ENCODE measurements at places on chromosomes 12 and 14.

DNA sequence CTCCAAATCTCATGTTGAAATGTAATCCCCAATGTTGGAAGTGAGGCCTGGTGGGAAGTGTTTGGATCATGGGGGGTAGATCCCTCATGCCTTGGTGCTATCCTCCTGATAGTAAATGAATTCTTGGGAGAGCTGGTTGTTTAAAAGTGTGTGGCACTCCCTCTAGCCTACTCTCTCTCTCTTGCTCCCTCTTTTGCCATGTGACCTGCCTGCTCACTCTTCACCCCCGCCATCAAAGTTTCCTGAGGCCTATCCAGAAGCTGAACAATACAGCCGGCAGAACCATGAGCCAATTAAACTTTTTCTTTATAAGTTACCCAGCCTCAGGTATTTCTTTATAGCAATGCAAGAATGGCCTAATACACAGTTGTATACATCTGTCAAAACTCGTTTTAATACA lies 62.5 kb downstream of the BCL2L14 start:
- no peak for DNase-seq

- DNase-seq: no peak
Observed at GRCh38 chr14:102906616-102907302, 15.7 kb upstream of the AMN start.

DNA sequence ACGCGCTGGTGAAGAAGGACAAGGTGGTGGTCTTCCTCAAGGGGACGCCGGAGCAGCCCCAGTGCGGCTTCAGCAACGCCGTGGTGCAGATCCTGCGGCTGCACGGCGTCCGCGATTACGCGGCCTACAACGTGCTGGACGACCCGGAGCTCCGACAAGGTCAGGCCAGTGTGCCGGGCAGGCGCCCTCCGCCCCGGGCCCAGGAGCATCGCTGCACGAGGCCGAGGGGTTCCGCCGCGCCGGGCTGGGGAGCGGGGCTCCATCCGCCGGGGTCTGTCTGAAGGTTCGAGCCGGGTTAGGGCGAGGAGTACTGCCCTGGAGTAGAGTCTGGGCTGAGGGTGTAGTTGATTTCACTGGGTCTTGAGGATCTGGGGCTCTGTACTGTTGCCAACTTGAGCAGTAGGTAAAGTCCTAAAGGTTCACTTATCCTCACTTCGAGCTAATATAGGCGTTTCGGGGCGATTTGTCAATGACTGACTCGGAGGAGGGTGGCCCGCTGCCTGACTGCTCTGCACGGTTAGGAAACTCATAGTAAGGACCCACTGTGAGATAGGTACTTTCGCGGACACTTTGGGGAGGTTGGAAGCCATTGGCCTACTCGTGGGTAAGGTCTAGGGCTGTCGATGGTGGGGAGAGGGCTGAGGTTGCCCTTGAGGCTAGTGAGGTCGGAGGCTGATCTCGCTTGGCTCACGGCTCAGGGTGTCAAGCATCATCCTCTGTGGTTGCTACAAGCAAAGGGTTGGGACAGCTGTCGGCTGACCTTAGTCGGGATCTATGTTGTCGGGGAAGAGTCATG lies 574 bp downstream of the GLRX5 start:
- DNase-seq: no peak

DNA sequence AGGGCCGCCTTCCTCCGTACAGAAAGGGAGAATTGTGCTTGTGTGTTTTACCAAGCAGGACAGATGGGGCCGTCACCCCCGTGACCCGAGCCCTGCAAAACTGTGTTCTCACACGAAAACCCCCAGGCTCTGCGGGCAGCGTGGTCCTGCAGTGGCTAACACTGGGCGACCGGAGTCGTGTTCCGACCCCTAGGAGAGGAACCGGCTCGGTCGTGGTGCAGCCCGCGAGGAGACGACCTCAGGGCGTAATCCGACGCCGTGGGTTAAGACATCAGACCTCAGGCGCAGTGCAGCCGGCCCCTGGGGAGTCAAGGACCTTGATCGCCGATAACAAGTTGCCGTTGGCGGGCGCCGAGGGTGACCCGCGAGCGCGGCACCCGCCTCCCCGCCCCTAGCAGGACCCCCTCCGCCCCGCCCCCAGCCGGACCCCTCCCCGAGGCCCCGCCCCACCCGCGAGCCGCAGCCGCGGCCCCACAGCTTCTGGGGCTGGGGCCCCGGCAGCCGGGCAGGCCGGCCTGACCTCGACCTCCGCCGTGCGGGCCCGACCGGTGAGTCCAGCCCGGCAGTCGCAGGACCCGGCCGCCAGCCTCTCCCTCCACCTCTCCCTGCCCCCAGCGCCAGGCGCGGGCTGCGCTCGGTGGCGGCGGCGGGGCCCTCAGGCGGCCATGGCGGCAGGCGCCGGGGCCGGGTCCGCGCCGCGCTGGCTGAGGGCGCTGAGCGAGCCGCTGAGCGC lies at the start of gene CHPT1:
CHPT1 (plus strand) TSS at position 444 of the 733 bp plus-strand sequence; CDS start at position 666, 222 bp downstream.
- peak; percentile 53 for DNase-seq

GRCh38 chr12:109949089-109949488 lies 47.1 kb downstream of the GIT2 start:
- no peak for DNase-seq

DNA sequence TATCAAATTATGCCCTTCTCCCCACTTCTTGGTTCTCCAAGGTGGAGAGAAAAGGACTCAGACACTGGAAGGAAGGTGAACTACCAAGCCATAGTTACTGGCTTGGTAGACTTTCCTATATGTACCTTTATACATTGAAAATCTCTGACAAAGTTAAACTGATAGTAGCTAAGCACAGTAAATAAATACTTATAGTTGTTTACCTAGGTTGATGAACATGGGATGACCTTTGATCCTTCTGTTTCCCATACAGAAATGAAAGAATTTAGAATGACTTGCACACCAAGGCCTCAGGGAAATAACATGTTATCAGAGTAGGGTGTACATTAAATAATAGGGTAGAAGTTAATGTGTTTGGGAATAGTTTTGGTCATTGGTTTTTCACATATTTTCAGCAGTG lies 6.7 kb downstream of the ARHGAP5 start:
- no peak for DNase-seq

- DNase-seq: no peak
Observed at GRCh38 chr12:54424224-54424623, 5.2 kb upstream of the ITGA5 start.

DNA sequence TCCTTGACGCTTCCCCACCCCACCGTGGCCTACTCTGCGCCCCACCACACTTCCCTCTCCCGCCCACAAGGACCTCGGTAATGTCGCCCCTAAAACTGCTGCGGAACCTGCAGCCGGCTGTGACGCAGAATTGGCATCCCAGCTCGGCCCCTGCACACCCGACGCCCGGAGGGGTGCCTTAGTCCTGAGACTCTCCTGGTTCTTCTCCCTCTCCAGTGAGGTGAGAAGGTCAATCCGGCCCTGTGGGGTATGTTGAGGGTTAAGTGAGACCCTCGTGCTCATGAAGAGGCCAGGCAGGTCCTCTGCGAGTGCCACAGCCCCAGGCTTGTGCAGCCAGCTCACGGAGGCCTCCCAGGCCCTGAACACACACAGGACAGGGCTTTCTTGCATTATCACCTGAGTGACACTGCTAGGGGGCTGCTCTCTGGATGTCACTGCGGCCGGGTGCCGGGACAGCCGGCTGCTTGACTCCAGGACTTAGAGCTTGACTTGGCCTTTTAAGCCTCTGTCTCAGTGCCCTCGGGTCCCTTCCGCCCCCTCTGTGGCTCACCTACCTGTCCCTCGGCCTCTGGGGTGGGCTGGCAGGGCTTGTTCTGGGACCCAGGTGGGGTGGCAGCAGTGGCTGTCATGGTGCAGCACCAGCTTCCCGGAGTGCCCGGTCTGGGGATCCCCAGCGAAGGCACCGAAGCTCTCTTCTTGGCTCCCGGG lies 106.9 kb upstream of the C14orf180 start:
- DNase-seq: no peak

DNA sequence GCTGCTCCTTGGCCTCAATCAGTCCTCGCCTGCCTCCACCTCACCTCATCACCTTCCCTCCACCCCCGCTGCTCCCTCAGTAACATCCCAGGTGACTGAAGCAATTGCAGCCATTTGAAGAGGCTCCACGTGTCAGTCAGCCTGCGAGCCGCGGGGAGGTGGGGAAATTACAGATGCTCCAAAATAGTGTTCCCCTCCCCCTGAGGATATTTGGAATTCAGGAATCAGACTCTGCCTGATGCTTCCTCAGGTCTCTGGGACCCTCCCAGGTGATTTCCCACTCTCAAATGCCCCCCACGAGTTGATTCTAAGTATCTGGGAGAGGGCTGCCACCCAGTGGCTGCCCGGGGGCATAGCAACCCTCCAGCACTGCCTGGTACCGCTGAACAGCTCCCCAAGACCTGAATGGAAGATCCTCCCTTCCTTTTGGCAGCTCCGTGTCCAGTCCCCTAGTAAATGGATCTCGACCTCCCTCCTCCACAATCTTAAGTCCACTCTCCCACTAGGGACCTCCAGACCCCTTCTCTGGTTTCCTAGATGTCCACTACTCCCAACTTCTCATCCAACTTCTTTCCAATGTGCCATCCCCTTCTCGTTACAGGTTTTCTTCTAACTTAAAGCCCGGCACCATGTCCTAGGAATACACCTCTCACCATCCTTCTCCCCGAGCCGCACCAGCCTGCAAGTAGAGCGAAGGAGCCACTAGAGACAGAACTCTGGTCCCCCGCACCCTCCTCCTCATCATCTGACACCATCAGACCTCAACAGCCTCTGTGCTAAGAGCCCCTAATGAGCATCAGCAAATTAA lies 1.4 kb upstream of the ASIC1 start:
- DNase-seq: peak; percentile 47

GRCh38 chr12:20395791-20396550 lies 27.6 kb downstream of the PDE3A start:
- DNase-seq: no peak

DNA sequence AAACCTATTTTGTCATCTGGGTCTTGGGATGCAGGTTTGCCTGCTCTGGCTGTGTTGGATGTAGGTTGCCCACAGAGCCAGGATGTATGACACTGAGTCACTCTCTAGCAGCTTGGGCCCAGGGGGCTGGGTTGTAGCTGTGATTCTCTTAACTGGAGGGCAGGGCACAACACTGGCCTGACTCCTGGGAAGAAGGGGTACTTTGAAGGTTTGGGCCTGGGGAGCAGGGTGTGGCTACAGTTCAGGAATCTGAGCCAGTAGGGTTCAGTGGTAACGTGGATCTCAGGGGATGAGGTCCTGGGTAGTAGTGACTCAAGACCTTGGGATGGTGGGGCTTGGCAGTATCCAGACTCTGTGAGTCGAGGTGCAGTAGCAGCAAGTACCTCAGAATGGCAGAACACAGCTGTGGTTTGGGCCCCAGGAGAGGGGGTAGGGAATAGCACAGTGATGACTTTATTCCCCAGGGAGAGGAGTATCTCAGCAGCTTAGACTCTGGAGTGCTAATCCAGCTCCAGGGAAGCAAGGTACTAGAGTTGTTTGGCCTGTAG lies 25.7 kb downstream of the TBC1D15 start:
- DNase-seq: no peak

GRCh38 chr14:55986069-55986468 lies 132.1 kb upstream of the PELI2 start:
- no peak for DNase-seq

- no peak for DNase-seq
Observed at GRCh38 chr12:52976574-52977071, 27.7 kb downstream of the KRT18 start.

- no peak for DNase-seq
Observed at GRCh38 chr12:34016361-34016760, 5.9 kb upstream of the ALG10 start.

- DNase-seq: no peak
Observed at GRCh38 chr12:96041181-96041580, 5.8 kb upstream of the LTA4H start.

DNA sequence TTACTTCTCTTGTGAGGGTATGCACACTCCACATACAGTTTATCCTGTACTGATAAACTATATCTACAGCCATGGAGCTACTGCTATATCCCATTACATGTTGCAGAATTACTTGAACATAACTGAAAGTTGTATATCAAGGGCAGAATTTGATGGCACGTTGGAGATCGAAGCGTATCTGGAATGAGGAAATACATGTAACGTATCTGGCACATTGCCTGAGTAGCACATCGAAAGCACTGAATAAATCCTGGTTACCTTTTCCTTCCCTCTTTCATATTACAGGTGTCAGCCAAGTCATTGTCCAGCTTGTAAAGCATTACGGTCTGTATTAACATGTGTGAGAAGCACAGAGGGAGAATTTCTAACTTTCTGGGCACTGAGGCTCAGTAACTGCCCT lies 42.1 kb upstream of the LIN7A start:
- no peak for DNase-seq

GRCh38 chr14:96470331-96470730 lies 31.9 kb upstream of the PAPOLA start:
- DNase-seq: no peak

DNA sequence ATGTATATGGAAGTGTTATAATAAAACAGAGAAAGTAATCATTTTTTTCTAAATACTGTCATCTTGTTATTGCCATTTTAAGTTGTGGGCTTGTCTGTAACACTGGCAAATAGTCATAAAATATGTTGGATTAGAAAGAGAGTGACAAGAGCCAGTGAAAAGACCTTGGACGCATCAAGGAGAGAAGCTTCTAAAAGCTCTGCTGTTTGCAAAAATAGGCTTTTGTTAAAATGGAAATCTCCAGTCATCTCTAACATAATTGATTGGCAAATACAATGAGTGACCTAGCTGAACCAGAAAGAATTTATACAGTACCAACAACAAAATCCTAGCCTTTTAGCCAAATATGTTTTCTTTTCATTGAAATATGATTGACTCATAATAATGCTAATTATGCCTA lies 245.8 kb upstream of the RMST start:
- DNase-seq: no peak

DNA sequence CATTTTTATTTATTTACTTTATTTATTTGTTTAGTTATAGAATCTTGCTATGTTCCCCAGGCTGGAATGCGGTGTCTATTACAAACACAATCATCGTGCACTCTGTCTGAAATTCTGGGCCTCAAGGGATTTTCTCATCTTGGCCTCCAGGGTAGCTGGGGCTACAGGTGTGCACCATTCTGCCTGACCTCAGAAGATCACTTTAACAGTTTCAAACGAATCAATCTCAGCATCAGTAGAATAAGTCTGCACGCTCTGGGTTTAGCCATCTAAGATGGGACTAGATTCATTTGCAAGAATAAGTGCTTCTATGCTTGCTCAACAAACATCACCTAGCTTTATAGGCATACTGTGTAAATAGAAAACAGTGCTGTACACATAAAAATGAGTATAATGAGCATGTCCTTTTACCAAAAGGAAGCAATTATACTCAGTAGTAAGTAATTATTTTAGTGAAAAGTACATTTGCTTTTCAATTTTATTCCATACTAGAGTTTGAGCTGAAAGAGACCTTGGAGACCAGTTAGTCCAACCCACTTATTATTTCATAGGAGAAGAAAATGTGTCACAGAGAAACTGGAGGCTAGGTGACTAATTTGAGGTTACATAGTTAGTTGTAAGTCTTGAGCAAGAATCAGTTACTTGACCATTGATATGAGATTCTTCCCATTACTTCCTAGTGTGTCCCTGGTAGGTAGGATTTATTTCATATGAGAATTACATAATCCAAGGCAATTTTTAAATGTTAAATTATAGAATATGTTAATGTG lies 456.5 kb upstream of the LMO3 start:
- DNase-seq: no peak

Measured in CD4-positive, alpha-beta T cell treated with Interleukin-15 for 4 hours (primary cell).